ENCODE measurements at places on chromosomes 11 and 22.

DNA sequence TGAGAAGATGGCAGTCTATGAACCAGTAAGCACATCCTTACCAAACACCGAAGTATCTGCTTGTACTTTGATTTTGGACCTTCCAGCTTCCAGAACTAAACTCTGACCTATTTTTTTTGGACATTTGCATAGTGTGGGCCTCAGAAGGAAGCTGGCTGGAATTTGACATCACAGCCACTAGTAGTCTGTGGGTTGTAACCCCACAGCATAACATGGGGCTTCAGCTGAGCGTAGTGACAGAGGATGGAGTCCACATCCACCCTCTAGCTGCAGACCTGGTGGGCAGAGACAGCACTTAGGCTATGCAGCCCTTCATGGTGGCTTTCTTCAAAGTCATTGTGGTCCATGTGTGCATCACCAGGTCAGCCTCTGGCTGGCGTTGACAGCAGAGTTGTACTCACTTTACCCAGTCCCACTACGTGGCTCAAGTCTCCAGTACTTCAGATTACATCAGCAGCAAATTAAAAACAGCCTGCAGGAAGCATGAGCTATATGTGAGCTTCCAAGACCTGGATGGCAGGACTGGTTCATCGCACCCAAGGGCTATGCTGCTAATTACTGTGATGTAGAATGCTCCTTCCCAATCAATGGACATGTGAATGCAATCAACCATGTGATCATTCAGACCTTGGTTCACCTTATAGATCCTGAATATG lies 58.6 kb upstream of the VPREB1 start:
- DNase-seq: no peak

- peak; percentile 79 for DNase-seq
Measured at GRCh38 chr11:69448471-69449284, 32.8 kb upstream of the LINC01488 start.

DNA sequence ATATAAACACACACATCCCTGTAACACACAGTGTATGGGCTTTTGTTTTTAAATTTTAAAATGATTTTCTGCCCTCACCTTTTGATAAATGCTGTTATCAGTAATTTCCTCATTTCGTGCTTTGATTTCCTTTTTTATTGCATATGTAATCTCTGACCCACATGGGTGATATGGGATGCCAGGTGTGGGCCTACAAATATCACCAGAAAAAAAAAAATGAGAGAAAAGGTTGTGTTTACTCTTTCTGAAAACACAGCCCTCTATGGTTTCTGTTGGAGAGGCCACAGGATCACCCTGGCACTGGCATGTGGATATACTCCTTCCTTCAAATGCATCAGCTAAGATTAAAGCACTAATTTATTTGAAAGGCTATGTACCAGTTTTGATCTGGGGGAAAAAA lies 17.0 kb downstream of the DRD2 start:
- DNase-seq: no peak

DNA sequence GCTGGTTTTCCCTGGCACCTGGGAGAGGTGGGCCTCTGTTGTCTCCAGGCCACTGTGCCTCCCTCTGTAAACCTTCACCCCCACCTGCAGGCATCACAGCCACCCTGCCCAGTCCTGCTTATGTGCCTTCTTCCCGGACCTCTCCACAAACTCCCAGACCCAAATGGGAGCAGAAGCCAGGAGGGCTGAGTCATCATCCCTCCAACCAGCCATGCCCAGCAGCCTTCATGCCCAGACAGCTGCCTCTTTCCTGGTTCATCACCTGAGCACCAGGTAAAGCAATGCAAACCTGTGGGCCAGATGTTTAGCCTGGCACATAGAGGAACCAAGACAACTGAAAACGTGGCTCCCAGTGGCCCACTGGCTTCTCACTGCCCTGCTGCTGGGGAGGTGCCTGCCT lies 2.1 kb upstream of the TMPRSS4 start:
- no peak for DNase-seq

- no peak for DNase-seq
Measured at GRCh38 chr11:4167758-4168157, 73.2 kb downstream of the RRM1 start.

DNA sequence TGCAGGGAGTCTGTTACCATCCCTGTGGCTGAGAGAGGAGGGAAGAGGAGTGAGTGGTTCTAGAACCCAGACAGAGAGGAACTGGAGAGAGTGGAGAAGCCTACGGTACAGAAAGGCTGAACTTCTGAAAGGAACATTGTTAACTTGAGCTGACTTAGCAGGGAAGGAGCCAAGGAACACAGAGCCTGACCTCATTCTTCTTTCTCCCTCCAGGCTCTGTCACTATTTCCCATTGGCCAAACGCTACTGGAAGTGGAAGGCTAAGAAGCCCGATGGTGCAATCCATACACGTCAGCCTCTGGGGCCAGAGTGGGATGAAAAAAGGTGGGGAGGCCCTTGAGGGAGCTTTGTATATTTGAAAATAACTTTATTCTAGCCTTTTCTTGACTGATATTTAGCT lies 16.5 kb upstream of the WT1 start:
- no peak for DNase-seq

DNA sequence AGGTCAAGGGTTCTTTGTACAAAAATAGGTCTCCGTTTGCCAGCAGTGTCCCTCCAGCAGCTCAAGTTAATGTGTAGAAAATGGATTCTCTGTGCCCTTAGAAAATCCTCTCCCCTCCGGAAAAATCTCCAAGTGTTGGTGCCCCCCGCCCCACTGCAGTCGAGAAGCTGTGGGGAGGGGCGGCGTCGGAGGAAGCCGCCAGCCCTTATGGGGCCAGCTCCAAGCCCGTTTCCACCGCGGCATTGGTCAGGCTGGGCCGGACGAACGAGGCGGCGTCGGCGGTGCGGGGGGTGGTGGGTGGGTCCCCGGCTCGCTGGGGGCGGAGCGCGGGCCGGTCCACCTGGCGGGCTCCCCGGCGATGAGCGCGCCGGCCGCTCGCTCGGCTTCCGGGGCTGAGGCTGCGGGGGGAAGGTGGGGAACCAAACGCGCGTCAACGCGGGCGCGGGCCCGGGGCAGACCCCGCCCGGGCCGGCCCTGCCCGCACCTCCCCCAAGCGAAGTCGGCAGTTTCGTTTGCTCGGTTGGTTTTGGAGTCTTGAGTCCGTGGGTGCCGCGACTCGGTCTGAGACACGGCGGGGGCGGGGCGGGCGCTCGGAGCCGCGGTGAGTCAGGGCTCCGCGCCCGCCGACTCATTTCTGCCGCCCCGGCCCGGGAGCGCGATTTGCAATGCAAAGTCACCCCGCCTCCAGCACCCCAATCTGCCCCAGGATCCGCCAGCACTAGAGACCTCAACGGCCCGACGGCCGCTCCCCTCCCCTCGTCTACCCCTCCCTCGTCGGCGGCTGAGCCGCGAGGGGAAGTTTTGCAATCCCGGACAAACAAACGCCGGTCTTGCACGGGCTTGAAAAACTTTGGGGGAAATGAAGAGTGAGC lies 1.4 kb downstream of the ASCL2 start:
- peak; percentile 38 for DNase-seq

DNA sequence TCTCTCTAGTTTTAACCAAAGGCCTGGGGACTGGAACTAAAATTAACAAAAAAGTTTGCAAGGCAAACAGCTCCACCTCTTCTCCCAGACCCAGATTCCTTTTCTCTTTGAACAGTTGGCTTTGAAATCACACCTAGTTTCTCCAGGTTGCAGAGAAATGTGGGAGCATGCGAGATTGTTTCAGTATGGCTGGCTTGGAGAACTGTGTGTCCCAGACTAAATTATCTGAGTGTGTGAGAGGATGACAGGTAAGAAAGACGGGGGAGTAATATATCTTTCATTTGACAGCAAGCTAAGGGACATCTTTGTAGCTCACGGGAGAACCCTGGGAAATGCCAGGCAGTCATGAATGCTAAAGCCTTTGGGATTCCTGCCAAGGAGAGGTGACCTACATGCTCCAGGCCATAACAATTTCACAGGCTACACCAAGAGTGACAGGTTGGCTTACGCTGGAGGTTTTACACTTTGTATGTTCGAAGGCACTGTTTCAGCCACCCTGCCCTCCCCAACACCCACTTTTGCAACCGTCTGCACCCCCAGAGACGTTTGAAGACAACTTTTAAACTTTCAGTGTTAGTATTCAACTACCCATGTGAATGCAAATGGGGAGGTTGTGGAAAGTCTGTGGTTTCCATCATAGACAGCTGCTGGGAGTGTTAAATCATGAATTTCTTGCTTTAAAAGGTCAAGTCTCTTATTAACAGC lies 109.3 kb upstream of the SNX19 start:
- no peak for DNase-seq

DNA sequence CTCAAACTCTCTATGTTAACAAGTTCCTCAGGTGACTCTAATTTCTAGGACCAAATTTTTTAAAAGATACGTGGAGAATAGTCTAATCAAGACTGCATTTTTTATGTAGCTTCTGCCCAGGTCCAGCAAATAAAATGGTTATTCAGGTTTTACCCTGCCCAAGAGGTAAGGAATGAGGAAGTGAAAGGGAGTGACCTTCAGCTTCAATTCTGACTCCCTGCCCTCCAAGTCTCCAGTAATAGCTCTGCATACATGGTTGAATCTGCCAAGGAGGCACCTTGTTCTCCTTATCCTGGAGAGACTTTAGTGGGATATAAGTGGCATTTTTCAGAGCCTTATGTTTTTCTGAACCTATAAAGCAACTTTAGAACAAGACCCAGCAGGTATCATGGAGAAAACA lies 15.5 kb downstream of the MUC15 start:
- no peak for DNase-seq

DNA sequence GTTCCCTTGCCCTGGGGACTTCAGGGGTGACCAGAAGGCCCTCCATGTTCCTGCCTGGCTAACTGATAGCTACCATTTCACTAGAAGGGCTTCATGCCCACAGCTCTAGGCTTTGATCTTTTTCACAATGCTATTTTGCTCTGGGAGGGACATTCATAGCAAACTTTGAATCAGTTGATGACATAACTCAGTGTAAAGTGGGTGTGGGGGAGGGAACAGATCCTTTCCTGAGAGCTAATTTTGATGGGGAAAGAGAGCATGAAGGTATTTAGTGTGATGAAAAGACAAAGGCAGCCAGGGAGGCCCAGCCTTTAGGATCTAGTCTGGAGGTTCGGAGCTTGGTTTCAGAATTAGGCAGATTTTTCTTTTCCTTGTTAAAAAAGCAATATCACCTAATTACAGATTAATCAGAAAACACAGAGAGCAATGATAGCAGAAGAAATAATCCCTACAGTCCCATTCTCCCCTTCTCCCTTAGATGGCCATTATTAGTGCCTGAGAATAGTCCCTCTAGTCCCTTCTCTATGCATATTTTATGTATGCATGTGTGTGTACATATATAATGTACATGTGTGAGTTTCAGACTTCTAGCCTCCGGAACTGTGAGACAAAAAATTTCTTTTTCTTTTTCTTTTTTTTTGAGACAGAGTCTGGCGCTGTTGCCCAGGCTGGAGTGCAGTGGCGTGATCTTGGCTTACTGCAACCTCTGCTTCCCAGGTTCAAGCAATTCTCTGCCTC lies 46.9 kb downstream of the YWHAH start:
- DNase-seq: no peak

DNA sequence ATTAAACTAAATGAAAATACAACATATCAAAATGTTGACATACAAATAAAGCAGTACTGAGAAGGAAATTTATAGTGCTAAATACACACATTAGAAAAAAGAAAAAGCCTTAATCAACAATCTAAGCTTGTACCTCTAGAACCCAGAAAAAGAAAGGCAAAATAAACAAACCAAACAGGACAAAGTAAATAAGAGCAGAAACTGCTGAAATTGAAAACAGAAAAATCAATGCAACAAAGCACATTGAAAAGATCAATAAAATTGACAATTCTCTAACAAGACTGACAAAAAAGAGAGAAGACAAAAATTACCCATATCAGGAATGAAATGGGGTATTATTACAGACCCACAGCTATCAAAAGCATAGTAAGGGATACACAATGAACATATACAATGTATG lies 21.0 kb downstream of the DCUN1D5 start:
- no peak for DNase-seq

GRCh38 chr22:27772984-27773498 lies 28.5 kb downstream of the MN1 start:
- no peak for DNase-seq

DNA sequence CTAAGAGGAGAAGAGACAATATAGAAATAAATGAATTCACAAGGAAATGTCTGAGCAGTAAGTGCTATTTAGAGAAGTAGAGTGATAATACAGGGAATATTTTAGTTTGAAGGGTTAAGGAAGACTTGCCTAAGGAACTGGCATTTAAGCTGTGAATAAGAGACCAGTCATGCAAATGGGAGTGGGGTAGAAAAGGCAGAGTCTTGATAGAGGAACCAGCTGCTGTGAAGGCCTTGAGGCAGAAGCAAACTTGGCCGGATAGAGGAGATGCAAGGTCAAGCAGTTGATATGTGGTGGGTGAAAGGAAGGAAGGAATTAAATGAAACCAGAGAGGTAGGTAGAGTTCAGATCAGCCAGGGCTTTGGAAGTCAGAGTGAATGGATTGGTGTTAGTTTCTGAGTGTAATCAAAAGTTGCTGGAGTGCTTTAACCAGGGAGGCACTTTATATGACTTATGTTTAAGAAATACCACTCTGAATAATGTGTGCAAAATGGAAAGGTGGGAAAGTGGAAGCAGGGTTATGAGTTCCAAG lies 198.4 kb upstream of the SESN3 start:
- no peak for DNase-seq

- no peak for DNase-seq
Measured at GRCh38 chr22:27242917-27243589, 558.5 kb downstream of the MN1 start.

DNA sequence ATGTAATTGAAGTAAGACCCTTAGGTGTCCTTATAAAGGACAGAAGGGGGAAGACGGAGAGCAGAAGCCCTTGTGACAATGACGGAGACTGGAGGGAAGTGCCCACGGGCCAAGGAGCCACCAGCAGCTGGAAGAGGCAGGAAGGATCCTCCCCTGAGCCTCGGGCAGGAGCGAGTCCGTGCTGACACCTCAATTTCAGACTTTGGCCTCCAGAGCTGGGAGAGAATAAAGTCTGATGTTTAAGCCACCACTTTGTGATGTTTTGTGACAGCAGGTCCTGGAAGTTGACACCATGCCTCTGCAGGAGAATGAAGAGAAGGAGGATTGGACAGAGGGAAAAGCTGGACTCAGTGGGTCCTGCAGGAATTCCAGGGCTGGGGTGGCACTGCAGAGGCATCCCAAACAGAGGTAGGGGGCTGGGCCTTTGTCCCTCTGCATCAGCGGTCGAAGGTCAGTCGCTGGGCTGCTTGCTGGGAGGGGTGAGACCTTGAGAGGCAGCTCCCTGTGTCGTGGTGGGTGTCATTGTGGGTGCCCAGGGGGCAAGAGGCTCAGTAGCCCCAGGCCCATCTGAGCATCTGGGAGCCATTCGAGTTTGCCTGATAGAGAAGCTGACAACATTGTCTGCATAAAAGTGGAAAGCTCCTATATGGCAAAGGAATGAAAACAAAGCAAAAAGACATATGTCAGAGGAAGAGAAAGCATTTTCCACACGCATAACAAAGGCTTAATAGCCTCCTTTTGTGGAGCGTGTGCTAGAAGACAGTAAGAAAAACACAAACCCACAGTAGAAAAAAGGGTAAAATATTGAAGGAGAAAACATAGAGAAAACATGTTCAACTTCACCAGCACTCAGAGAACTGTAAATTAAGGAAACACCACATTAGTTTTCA lies 68.8 kb downstream of the RTL6 start:
- DNase-seq: no peak
